ENCODE measurements at places on chromosomes 4 and X.

DNA sequence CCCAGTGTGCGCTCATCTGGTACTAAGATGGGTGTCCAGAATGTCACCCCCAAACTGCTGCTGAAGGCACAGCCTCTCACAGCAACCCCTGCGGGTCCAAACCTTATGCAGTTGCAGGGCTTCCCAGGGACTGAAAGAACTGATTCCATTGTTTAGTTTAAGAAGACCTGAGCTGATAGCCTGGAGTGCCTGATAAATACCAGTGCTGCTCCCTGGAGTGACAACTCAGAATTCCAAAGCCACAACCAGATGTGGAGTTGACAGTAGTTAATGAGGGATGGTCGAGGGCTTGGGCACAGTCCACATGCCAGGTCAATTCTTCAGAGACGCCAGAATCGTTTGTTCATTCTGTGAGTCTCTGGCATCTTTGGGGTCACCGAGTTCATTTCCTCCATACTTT is 71.2 kb downstream of the LNX1 start:
- ATAC-seq, result no peak
- no peak overlapping the region for H3K4me3 ChIP-seq
- H3K27ac ChIP-seq, result no peak overlapping the region
- H3K36me3 ChIP-seq, result no peaks in the 10 kb centered on the region
- no peaks in the 10 kb centered on the region for H3K4me1 ChIP-seq

DNA sequence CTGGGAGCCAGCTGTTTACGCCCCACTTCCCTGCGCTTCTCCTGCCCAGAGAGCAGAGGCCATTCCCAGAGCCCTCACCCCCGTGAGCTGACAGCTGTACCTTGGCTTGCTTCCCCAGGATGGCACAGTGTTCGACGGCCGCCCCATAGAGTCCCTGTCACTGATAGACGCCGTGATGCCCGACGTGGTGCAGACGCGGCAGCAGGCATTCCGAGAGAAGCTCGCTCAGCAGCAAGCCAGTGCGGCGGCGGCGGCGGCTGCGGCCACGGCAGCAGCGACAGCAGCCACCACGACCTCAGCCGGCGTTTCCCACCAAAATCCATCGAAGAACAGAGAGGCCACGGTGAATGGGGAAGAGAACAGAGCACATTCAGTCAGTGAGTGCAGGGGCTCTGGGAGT is 77.7 kb downstream of the GPR143 start:
- no peak for ATAC-seq
- H3K4me1 ChIP-seq, result no peaks in the 10 kb centered on the region
- H3K4me3 ChIP-seq, result no peak overlapping the region
- H3K36me3 ChIP-seq, result peaks cover 61% of the 10 kb centered on the region

DNA sequence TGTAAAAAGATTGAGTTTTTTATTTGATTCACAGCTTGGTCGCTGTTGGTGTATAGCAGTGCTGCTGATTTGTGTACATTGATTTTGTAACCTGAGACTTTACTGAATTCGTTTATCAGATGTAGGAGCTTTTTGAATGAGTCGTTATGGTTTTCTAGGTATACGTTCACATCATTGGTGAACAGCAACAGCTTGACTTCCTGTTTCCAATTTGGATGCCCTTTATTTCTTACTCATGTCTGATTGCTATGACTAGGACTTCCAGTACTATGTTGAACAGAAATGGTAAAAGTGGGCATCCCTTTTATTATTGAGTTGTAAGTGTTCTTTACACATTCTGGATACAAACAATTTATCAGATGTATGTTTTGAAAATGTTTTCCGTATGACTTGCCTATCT is 76.0 kb downstream of the ADGRG4 start:
- no peaks in the 10 kb centered on the region for H3K36me3 ChIP-seq
- no peak overlapping the region for H3K27ac ChIP-seq
- H3K4me3 ChIP-seq, result no peak overlapping the region
- no peaks in the 10 kb centered on the region for H3K4me1 ChIP-seq
- ATAC-seq, result peak; percentile 78

- no peaks in the 10 kb centered on the region for H3K36me3 ChIP-seq
- ATAC-seq, result peak; percentile 62
- H3K4me1 ChIP-seq, result peaks cover 54% of the 10 kb centered on the region
- H3K4me3 ChIP-seq, result peak overlapping the region; percentile 34
Observed at GRCh38 chr4:98517218-98518021, 141.0 kb downstream of the TSPAN5 start.

DNA sequence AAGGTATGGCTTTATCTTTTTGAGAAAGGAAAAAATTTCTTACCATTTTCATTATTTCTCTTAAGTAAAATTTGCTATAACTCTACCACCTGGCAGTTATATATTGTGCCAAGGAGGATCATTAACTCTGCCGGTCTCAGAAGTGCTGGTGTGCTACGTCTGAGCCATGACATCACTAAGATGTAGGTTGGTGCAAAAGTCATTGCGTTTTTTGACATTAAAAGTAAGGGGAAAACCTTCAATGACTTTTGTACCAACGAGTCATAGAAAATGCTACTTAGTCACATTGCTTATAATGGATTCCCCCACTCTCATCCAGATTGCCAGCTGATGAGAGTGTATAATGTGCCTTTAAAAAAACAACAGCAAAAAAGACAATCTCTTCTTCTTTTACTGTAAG is 569.1 kb upstream of the GALNT7 start:
- H3K4me3 ChIP-seq, result no peak overlapping the region
- no peak overlapping the region for H3K27ac ChIP-seq
- no peak for ATAC-seq

GRCh38 chr4:88528861-88529260 is 5.3 kb upstream of the PYURF start:
- H3K4me1 ChIP-seq, result peaks cover 13% of the 10 kb centered on the region
- H3K4me3 ChIP-seq, result no peak overlapping the region
- H3K27ac ChIP-seq, result no peak overlapping the region
- H3K36me3 ChIP-seq, result no peaks in the 10 kb centered on the region
- no peak for ATAC-seq

DNA sequence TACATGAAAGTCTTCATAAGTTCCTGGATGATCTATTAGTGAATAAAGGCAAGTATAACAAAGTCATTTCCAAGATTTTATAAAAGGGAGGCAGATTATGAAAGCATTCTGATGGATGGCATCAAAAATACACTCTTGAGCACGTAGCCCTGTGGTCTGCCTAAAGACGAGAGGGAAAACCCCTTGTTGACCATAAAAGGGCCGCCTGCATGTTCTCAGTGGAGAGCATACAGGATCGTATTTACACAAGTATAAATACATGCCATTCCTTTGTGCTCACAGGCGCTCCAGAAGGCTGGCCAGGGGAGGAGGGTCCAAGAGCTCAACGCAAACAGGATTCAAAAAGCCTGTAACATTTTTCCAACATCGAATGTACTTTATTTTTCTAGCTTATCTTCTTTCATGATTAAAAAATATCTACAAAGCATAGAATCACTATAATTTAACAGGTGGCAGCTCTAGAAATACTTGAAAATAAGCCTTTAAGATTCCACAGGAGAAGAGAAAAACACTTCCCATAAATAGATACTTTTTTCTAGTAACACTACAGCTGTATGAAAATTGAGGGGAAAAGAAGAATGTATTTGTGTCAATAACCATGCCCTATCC is 29.6 kb downstream of the PDGFC start:
- H3K4me3 ChIP-seq, result no peak overlapping the region
- H3K27ac ChIP-seq, result no peak overlapping the region
- ATAC-seq, result no peak
- H3K4me1 ChIP-seq, result no peaks in the 10 kb centered on the region
- no peaks in the 10 kb centered on the region for H3K36me3 ChIP-seq
- no peaks in the 10 kb centered on the region for H3K27me3 ChIP-seq

DNA sequence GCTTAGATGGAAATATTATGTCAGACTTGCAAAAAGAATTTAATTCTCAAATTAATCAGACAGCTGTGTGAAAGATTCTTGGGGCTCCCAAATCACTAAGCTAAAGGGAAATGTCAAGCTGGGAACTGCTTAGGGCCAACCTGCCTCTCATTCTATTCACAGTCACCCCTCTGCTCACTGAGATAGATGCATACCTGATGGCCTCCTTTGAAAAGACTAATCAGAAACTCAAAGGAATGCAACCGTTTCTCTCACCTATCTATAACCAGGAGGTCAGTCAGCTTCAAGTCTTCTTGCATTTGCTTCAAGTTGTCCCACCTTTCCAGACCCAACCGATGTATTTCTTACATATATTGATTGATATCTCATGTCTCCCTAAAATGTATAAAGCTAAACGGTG is 882.7 kb downstream of the CENPC start:
- no peaks in the 10 kb centered on the region for H3K27me3 ChIP-seq
- no peak for ATAC-seq

DNA sequence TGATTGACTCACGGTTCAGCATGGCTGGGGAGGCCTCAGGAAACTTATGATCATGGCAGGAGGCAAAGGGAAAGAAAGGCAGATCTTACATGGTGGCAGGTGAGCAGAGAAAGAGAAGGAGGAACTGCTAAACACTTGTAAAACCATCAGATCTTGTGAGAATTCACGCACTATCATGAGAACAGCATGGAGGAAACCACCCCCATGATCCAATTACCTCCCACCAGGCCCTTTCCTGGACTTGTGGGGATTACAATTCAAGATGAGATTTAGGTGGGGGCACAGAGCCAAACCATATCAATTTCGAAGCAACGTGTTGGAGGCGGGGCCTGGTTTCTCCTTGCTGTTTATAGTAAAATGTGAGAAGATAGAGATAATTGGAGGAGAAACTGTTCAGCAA is 167.4 kb downstream of the GABRB1 start:
- peaks cover 5% of the 10 kb centered on the region for H3K27me3 ChIP-seq
- no peak overlapping the region for H3K4me3 ChIP-seq
- no peaks in the 10 kb centered on the region for H3K36me3 ChIP-seq
- ATAC-seq, result no peak
- H3K4me1 ChIP-seq, result no peaks in the 10 kb centered on the region
- no peak overlapping the region for H3K27ac ChIP-seq

GRCh38 chr4:74608151-74608949 is 163.4 kb downstream of the AREG start:
- H3K27ac ChIP-seq, result no peak overlapping the region
- no peak overlapping the region for H3K4me3 ChIP-seq
- H3K4me1 ChIP-seq, result no peaks in the 10 kb centered on the region

GRCh38 chr4:30714408-30715031 is 5.6 kb upstream of the PCDH7 start:
- H3K27ac ChIP-seq, result no peak overlapping the region
- no peak for ATAC-seq
- H3K36me3 ChIP-seq, result no peaks in the 10 kb centered on the region
- peaks cover 30% of the 10 kb centered on the region for H3K27me3 ChIP-seq

GRCh38 chr4:77044461-77045150 is 31.2 kb downstream of the CCNI start:
- no peak overlapping the region for H3K4me3 ChIP-seq
- no peaks in the 10 kb centered on the region for H3K27me3 ChIP-seq
- peak; percentile 53 for ATAC-seq
- no peak overlapping the region for H3K27ac ChIP-seq
